Bone marrow (tissue), 2 donors: ENCODE measurements at places on chromosomes 6 and 20.

DNA sequence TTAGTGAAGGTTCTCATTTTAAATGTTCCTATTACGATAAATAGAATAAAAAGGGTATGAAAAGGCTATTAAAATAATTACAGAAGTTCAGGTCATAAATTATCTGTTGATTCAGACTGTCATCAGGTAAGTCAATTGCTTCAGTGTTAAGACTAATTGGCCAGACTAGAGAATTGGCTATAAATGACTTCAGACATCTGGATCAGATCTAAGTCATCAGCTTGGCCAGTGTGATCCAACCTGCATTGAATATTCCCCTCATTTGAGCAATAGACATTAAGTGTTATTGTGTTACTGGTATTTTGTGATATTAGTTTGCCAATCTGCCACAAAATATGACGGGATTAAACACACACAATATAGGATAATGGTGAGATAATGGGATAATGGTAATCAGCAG lies 377.6 kb upstream of the CITED2 start:
- DNase-seq = no peak

DNA sequence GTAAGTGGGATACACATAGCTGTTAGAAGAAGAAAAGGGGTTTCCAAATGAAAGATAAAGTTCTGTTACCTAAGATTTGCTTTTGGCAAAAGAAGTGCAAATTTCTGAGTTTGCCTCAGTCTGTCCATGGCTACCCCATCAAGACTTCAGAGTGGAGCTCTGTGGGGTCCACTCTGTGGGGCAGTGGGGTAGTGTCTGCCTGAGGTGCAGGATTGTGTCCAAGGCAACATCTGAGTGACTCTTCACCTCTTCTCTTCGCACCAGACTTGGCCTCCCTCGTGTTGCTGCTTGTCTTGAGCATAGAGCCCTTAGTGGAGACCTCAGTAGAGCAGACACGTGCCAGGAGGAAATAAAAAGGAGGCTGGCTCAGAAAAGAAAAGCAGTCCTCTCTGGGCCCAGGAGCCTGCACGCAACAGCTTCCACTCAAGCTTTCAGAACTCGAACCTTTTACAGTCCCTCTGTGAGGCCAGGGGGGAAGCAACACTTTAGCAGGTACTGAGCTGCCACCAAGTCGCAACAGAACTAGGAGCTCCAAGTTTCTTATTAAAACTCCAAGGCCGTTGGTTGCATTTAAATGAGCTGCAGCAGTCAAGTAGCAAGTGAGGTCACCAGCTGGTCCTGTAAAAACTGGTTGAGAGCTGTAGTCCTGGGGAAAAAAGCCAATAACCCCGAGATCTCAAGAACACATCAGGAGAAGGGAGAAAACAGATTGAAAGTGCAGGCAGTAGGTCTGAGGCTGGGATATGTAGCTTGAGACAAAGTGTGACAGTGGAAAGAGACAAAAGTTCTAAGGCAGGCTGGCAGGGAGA lies 413.5 kb downstream of the CDC5L start:
- DNase-seq = no peak

- DNase-seq = no peak
Observed at GRCh38 chr6:109466212-109466923, 10.8 kb upstream of the MICAL1 start.

DNA sequence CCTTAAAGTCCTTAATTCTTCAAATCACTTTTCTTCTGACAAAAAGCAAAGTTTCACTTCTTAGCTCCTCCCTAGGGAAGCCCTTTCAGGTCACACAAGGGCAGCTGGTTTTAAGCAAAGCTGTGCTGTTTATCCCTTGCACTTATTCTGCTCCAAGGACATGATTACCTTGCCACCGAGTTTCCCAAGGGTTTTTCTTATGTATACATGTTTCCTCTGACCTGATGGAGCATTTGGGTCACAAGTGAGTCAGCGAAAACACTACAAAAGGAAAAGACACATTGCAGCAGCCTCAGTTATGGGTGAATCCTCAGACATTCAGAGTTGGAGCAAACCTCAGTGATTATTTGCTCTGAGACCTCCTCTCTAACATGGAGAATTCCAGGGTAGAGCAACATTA lies 26.6 kb upstream of the ILRUN start:
- DNase-seq = no peak

GRCh38 chr6:96234444-96234843 lies 218.7 kb downstream of the FUT9 start:
- DNase-seq = no peak

GRCh38 chr6:155498370-155498769 lies 42.7 kb upstream of the NOX3 start:
- no peak for DNase-seq

DNA sequence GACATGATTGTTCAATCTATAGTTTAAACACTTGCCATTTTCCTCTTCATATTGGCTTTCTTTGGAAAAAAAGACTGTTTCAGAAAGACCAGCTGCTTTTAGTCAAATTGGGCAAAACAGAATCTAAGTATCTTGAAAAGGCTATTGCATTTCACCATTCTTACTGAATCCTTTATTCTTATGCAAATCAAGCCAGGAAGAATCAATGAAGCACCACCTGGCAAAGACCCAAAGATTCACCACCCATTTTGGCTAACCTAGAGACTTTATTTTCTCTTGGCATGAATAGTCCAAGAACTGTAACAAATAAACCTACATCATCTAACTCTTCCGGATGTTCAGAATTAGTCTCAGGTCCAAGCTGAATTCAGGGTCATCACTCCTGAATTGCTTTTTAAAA lies 71.3 kb upstream of the EYA4 start:
- no peak for DNase-seq

DNA sequence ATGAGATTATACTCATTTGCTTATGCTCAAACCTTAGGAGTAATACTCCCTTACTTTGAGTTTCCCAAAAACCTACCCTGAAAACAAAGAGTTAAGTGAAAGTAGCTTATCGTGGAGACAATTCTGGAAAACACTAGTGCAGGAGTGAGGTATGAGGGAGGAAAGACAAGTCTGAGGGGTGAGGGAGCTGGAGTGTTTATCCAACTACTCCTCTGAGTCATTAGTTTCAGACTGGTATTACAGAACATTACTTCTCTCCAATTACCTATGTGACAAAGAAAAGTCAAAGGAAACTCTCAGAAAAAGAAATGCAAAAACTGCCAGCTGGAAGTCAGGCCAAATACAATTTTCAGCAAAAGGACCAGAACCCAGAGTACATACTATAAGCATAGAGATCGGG lies 171.1 kb upstream of the SPTLC3 start:
- no peak for DNase-seq

GRCh38 chr6:162219266-162219665 lies 508.3 kb downstream of the PRKN start:
- no peak for DNase-seq

GRCh38 chr6:141167945-141168344 lies 964.8 kb upstream of the GJE1 start:
- DNase-seq = no peak

DNA sequence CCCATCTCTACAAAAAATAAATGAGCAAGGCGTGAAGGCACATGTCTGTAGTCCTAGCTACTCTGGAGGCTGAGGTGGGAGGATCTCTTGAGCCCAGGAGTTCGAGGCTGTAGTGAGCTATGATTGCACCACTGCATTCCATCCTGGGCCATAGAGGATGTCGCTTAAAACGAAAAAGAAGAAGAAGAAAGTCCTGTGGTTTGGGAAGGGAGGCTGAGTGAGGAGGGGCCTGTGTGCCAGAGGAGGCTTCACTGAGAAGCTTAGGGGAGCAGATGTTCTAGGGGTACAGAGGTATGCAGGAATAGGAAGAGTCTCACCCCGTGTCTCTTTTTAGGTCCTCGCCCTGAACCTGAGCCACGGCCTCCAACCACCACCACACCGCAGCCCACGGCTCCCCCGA lies 4.2 kb downstream of the MMP9 start:
- DNase-seq = no peak

GRCh38 chr6:99143108-99143861 lies 195.5 kb upstream of the FBXL4 start:
- DNase-seq = no peak

DNA sequence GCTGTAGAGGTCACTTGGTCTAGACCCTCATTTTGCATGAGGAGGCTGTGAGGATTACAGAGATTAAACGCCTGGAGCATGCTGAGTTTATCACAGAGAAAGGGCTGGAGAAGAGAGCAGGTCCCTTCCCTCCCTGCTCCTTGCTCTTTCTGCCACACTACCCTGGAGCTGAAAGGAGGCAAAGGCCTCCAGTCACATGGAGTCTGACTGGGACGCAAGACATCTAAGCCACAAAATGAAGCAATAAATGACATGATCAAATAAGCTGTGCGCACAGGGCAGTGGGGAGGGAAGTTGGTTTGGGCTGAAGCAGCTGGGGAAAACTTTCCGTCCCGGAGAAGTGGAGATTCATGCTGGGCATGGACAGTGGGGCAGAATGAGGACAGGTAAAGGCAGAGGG lies 33.3 kb downstream of the ATXN1 start:
- peak; percentile 16 for DNase-seq

GRCh38 chr6:67265996-67266921 lies 1368.8 kb upstream of the ADGRB3 start:
- no peak for DNase-seq

- no peak for DNase-seq
Observed at GRCh38 chr6:118875672-118876071, 18.3 kb upstream of the ASF1A start.

DNA sequence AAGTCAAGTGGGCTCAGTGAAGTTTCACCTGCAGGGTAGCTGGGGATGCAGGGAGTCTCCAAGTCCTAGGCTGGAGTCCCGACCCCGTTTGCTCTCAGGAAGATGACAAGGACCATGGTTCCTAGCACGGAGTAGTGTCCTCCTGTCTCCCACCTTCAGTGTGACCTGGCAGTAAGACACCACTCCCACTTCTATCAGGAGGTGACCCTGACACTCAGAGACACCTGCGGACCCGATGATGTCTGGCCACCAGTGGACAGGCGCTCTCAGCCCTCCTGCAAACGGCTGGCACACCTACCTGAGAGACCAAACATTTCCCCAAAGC lies 1.1 kb downstream of the SOD2 start:
- no peak for DNase-seq

DNA sequence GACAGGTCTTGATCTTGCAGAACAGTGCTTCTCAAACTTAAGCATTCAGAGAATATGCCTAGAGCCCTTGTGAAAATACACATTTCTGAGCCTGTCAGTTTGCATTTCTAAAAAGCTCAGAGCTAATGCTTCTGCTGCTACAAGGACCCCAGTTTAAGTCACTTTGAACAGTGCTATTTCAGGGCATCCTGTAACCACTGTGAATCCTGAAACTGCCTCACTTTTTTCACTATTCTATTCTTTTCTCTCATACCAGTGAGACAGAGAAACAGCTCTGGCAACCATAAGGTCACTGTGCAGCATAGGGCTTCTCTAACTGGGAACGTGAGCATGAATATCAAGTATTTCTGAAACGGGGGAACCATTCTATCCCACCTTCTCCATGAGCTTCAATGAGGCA lies 51.2 kb downstream of the LGSN start:
- DNase-seq = no peak
